CD4-positive, alpha-beta T cell (primary cell): ENCODE measurements at places on chromosomes 1 and 21. TPM values are rescaled to one million over a fixed set of nuclear protein-coding genes. Genes with fewer than 3 reads are reported as not detected.

DNA sequence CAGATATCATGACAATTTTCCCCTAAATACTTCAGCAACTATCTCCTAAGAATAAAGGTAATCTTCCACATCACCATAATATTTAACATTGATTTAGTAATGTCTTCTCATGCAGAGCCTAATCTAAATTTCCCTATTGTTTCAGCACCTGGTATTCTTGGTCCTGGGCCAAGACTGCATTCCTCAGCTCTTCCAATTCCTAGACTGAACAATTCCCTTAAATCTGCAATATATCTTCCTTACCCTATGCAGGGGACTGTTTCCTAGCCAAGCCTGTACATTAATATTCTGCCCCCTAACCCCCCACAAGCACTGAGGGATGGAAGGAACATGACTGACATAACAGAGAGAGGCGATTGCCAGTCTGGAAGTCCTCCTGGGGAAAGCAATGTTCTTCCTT, 28.7 kb upstream of the DISP1 start:
- DNase-seq, result no peak

DNA sequence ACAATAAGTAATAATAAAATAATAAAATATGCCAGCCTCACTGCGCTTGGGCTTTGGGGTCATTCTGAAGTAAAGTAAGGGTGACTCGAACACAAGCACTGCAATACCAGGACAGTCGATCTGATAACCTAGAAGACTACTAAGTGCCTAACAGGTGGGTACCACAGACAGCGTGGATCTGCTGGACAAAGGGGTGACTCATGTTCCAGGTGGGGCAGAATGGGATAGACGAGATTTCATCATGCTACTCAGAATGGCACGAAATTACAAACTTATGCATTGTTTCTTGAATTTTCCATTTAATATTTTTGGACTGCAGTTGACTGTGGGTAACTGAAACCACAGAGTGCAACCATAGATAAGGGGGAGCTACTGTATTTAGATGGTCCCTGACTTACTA, 221.1 kb upstream of the GREM2 start:
- DNase-seq, result no peak

- DNase-seq, result no peak
Observed at GRCh38 chr1:67308136-67308535, 463 bp downstream of the IL12RB2 start.

DNA sequence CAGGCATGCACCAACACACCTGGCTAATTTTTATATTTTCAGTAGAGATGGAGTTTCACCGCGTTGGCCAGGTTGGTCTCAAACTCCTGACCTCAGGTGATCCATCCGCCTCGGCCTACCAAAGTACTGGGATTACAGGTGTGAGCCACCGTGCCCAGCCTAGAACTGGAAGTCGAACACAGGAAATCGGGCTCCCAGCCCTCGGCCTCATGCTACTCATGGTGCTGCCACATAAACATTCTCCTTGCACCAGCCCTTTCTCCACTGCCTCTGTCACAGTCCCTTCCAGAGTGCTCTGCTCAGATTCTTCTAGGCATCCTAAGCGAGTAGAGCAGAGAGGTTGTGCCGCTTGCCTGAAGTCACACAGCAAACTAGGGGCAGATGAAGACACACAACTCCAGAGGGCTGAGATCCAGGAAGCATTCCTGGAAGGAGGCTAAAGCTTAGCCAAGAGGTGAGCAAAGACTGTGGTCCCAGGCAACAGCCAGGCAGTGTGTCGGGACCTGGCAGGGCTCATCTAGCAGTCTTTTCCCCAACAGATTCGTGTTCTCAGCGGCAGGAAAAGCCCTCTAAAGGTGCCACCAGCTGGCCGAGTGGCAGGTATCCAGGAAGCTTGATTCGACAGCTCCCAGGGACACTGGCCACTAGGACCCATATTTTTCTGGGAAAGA, 29.6 kb upstream of the NPPB start:
- DNase-seq, result no peak

DNA sequence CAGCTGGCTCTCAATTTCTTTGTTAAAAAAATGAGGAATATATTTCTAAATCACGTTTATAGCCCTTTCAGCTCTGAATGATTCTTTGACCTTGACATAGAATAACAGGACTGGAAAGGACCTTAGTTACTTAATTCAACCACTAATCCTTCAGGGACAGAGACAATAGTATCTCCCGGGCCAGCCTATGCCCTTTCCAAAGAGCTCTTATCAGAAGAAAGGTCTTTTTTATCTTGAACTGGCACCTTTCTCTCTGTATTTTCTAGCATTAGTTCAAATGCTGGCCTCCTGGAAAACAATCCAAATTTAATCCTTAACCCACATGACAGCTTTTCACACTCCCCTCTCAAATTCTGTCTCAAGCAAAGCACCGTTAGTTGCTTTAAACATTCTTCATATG, 44.8 kb upstream of the FBXO28 start:
- DNase-seq, result no peak

GRCh38 chr1:72013161-72013560, 269.2 kb downstream of the NEGR1 start:
- DNase-seq, result no peak

DNA sequence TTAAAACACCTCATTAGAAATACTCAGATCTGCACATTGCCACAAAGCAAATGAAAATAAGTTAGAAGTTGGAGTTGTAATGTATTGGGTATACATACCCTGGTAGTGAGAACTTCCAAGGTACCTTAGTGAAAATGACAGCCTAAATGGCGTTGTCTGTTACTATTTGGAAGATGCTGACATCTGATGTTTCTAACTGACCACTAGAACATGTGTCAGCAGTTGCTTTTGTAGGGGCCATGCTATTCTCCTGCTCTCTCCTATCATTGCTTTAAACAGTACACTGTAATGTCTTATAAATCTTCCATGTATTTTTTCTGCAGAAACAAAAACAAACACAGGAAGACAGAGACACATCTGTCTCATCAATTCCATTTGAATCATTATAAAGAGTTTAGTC, 40.1 kb downstream of the LAMC1 start:
- DNase-seq, result no peak

- DNase-seq, result no peak
Observed at GRCh38 chr1:229070168-229070567, 200.7 kb upstream of the RAB4A start.

DNA sequence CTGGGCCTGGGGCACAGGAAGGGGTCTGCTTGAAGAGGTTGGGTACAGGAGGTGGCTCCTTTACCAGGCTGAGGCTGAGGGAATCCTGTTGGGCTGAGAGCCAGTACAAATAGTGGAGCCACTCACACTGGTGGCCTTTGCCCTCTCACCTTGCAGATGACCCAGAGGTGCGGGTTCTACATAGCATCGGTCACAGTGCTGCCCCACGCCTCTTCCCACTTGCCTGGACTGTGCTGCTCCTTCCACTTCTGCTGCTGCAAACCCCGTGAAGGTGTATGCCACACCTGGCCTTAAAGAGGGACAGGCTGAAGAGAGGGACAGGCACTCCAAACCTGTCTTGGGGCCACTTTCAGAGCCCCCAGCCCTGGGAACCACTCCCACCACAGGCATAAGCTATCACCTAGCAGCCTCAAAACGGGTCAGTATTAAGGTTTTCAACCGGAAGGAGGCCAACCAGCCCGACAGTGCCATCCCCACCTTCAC, 1.8 kb upstream of the SLC50A1 start:
- no peak for DNase-seq

GRCh38 chr1:226511296-226511695, 37.3 kb upstream of the STUM start:
- no peak for DNase-seq

GRCh38 chr1:84299536-84300170, 1.9 kb upstream of the SAMD13 start:
- no peak for DNase-seq

GRCh38 chr1:19339214-19339861, 27.2 kb downstream of the SLC66A1 start:
- DNase-seq, result no peak

DNA sequence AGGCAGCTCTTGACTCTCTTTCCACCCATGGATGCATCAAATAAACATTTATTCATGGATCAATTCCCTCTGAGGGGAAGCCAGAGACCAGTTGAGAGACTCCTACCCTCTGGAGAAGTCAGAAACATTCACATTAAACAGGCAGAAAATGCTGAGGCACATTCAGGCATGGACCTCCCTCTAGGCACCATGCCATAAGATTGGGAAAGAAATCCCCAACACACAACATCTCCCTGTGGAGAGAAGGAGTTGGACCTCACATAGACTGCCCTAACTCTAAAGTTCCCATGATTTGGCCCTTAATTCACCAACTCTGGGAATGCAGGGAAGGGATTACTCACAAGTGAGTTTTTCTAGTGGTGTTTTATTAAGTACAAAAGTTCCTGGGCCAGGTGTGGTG, 415.3 kb upstream of the C1orf87 start:
- DNase-seq, result no peak

GRCh38 chr1:209268479-209268878, 315.0 kb upstream of the CAMK1G start:
- no peak for DNase-seq

GRCh38 chr1:82227306-82228095, 426.8 kb downstream of the ADGRL2 start:
- DNase-seq, result no peak

DNA sequence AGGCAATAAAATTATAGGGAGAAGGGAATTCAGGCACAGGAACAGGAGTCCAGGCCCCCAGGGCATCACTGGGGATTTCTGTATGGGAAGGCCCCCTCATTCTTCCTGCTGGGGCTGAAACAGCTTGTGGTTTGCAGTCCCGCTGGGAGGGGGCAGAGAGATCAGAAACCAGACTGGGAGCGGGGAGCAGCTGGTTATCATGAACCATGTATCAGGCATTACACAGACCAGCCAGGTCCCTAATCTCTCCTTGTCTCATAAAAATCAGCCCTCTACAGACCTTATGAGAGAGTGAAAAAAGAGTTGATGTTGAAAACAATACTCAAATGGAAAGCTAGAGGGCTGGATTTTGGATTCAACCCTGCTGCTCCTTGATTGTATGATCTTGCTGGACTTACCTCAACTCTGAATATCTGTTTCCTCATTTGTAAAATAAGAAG, 93.4 kb upstream of the F3 start:
- DNase-seq, result no peak

- DNase-seq, result no peak
Observed at GRCh38 chr1:168767894-168768584, 39.0 kb upstream of the DPT start.

GRCh38 chr1:108082001-108082400, 117.0 kb upstream of the VAV3 start:
- no peak for DNase-seq

- DNase-seq, result no peak
Observed at GRCh38 chr1:96492236-96492635, 229.3 kb upstream of the PTBP2 start.

DNA sequence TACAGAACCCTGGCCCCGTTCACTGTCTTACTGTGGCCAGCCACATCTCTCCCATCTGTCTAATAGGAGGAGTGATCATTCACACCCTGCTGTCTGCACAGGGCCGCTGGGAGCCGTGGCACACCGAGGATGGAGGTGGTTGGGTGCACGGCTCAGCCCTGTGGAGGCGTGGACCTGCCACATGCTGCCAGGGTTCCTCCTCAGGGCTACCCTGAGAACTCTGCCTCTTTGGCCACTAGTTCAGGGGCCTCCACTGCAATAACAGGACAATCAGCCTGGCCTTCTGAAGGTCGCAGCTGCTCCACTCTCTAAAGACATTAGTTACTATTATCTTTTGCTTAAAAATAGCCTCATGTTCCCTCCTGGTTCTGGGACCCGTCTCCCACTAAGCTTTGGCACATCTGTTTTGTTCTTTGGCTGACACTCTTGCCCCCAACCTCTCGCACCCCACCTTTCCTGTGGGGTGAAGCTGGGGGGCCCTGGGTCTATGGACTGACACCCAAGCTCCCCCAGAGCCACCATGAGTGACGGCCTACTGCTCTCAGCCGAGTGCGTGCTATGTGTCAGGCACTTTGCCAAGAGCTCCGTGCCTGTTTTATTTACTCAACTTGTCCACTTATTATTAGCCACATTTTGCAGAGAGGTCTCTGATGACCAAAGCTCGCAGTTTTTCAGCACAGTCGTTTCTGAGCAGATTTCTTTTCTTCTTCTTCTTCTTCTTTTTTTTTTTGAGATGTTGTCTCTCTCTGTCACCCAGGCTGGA, 66.3 kb downstream of the ARHGEF10L start:
- DNase-seq, result no peak

DNA sequence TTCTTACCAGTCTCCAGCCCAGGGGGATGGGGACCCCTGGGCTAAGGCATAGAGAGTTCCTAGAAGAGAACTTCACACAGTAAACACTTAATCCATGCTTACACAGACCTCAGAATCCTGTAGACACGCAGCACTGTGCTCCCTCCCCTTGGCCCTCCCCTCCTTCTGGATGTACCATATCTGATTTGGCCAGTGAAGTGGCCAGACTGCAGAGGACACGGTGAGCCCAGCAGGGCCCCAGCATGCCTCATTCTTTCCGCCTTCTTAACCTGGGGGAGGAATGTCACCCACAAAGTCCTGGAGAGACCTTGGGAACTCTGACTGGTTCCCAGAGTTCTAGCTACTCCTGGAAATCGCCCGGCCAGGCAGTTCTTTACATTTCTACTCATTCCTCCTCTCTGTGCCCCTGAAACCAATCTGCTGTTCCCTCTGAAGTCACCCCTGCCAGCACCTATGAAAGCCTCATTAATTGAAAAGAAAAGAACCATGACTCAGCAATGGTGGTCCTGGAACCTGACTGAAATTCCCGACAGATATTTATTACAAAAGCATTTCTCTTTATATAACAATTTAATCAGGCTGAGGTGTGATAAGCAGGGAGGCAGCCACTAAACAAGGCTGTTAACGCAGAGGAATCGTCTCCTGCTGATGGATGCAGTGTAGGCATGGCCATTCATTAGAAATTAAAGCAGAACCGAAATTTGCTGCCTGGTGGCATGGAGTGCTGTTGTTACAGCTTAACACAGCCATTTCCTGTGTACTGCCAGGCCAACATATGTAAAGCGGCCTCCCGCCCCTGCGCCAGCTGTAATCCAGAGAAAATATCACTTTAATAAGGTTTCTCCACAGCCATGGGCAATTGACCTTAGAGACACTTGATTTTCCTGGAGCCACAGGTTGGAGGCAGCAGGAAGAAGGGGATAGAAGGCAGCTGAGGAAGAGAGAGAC, 74.6 kb upstream of the KCND3 start:
- no peak for DNase-seq

Gene GJA8
- not detected for total RNA-seq

Gene GPR37L1
- not detected for total RNA-seq

Gene HFM1
- not detected for total RNA-seq

Gene CELSR2
- 3.6 TPM for total RNA-seq

Gene SMPDL3B
- not detected for total RNA-seq

Gene MEGF6
- total RNA-seq, result 57.5 TPM

Gene AK5
- total RNA-seq, result 32.0 TPM

Gene MRAP
- not detected for total RNA-seq

Gene KLF17
- total RNA-seq, result not detected

Gene CATSPERE
- 1.4 TPM for total RNA-seq
